ENCODE measurements at places on chromosomes 6 and 20.

GRCh38 chr6:118959903-118960302, 24.9 kb upstream of the MCM9 start:
- H3K36me3 ChIP-seq: no peaks in the 10 kb centered on the region
- no peaks in the 10 kb centered on the region for H3K27me3 ChIP-seq
- no peaks in the 10 kb centered on the region for H3K4me1 ChIP-seq
- no peak overlapping the region for H3K4me3 ChIP-seq
- H3K27ac ChIP-seq: no peak overlapping the region

GRCh38 chr6:167907837-167908681, 81.3 kb downstream of the AFDN start:
- no peaks in the 10 kb centered on the region for H3K27me3 ChIP-seq
- no peak overlapping the region for H3K4me3 ChIP-seq
- DNase-seq: no peak
- H3K27ac ChIP-seq: no peak overlapping the region

- H3K27me3 ChIP-seq: no peaks in the 10 kb centered on the region
- H3K4me3 ChIP-seq: no peak overlapping the region
- H3K4me1 ChIP-seq: no peaks in the 10 kb centered on the region
- no peaks in the 10 kb centered on the region for H3K36me3 ChIP-seq
- no peak for DNase-seq
Observed at GRCh38 chr6:168194732-168195567, 115.9 kb upstream of the FRMD1 start.

- H3K27ac ChIP-seq: peak overlapping the region; percentile 99
- peak overlapping the region; percentile 95 for H3K4me3 ChIP-seq
Observed at GRCh38 chr20:5608442-5609161, 141.6 kb upstream of the SHLD1 start.

- no peak overlapping the region for H3K4me3 ChIP-seq
- H3K27ac ChIP-seq: no peak overlapping the region
- no peaks in the 10 kb centered on the region for H3K4me1 ChIP-seq
- no peaks in the 10 kb centered on the region for H3K27me3 ChIP-seq
Observed at GRCh38 chr6:75503291-75503690, 9.7 kb upstream of the FILIP1 start.

Data from CD8-positive, alpha-beta memory T cell (primary cell).